CD4-positive, alpha-beta memory T cell (primary cell): ENCODE measurements at places on chromosomes 2 and 18. TPM values are rescaled to one million over a fixed set of nuclear protein-coding genes. Genes with fewer than 3 reads are reported as not detected.

Gene SESTD1
- 11.9 TPM for total RNA-seq

Gene SERPINB10
- total RNA-seq, result not detected

Gene FBXO48
- 6.4 TPM for total RNA-seq

Gene LAMA1
- total RNA-seq, result not detected

DNA sequence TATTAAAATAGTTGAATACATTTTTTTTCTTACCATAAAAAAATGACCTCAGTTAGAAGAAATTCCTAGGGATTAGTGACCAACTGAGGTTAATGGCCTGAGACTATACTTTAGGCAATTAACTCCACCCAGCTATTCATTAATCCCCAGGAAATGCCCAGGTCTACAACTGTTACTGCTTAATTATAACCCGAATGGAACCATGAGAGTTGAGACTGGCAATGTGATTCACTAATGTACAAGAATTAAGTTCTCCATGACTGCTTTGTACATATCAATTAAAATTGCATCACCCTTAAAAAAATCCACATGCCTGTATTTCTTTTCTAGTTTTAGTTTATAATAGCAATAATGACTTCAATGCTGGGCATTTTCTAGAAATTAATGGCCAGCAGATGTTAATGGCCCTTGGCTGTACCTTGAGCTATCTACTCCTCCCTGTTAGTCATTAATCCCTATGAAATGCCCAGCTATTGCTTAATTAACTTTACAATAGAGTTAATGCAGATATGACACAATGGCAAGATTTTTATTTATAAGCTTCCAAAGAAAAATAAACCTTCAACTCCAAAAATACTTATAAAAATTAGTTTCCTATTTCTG is 44.1 kb downstream of the ERBB4 start:
- no peak for DNase-seq

DNA sequence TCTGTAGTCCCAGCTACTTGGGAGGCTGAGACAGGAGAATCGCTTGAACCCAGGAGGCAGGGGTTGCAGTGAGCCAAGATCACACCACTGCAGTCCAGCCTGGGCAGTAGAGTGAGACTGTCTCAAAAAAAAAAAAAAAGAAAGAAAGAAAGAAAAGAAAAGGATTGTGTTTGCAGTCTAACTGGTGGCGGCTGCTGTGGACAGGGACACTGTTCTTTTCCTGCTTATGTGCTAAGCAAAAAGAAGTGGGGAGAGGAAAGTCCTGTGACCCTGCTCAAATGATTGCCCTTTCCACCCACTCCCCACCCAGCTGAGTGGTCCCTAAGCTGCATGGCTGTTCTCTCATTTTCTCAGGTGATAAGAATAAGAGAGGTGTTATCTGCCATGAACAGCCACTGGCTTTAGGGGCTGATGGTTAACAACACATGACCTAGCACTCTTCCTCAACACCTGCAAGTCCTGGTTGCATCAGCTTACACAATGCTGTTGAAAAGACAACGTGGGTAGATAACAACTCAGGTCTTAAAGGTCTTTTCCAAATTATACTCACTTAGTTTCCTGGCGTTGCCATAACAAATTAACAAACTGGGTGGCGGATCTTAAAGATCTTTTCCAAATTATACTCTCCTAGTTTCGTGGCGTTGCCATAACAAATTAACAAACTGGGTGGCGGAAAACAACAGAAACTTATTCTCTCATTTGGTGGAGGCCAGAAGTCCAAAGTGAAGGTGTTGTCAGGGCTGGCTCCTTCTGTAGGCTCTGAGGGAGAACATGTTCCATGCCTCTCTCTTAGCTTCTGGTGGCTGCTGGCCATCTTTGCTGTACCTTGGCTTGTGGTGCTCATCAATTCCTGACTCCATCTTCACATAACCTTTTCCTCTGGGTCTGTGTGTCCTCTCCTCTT is 90.3 kb upstream of the RTN4 start:
- DNase-seq, result no peak

DNA sequence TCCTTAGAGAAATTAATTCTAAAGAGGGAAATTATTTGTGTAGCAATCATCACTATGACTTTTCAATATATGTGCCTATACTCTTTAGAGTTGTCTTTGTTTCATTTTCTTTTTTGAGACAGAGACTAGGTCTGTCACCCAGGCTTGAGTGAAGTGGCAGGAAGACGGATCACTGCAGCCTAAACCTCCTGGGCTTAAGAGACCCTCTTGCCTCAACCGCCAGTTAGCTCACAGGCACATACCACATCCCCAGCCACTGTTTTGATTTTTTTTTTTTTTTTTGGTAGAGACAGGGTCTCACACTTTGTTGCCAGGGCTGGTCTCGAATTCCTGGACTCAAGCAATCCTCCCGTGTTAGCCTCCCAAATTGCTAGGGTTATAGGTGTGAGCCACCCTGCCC is 12.4 kb downstream of the YWHAQ start:
- peak; percentile 37 for DNase-seq

GRCh38 chr2:54657664-54658083 is 65.8 kb upstream of the EML6 start:
- DNase-seq, result no peak
